ENCODE measurements at places on chromosomes 16 and 17.

GRCh38 chr16:64250866-64251265 lies 871.0 kb downstream of the CDH11 start:
- DNase-seq: no peak

GRCh38 chr17:5500589-5501391 lies 14.4 kb downstream of the MIS12 start:
- peak; percentile 91 for DNase-seq

DNA sequence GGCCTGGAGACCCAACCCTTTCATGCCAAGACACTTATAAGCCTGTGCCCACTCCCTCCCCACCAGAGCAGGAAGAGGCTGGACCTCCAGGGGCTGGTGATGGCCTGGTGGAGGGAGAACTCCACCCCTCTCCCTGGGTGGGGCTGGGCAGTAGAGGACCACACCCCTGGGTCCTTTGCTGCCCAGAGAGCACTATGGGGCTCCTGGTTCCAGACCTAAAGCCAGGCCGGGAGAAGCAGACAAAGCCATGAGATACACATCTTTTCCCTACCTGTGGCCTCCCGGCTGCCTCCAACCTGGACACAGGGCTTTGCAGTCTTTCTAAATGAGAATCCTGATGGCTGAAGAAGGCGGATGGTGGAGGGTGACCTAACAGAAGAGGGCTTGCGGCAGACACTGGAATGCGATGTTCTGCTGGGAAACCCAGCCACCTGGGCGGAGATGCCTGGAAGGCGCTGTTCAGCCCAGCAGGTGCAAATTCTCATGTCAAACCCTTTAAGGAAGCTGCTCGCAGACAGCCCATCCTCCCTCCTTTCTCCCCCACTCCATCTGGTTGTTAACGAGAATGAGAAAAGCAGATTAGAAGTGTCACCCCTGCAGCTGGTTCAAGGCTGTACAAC lies 43.9 kb upstream of the KIFC3 start:
- no peak for DNase-seq

GRCh38 chr17:45050481-45051059 lies 862 bp downstream of the DCAKD start:
- DNase-seq: no peak

- DNase-seq: no peak
Measured at GRCh38 chr17:70298929-70299531, 129.7 kb downstream of the KCNJ2 start.

DNA sequence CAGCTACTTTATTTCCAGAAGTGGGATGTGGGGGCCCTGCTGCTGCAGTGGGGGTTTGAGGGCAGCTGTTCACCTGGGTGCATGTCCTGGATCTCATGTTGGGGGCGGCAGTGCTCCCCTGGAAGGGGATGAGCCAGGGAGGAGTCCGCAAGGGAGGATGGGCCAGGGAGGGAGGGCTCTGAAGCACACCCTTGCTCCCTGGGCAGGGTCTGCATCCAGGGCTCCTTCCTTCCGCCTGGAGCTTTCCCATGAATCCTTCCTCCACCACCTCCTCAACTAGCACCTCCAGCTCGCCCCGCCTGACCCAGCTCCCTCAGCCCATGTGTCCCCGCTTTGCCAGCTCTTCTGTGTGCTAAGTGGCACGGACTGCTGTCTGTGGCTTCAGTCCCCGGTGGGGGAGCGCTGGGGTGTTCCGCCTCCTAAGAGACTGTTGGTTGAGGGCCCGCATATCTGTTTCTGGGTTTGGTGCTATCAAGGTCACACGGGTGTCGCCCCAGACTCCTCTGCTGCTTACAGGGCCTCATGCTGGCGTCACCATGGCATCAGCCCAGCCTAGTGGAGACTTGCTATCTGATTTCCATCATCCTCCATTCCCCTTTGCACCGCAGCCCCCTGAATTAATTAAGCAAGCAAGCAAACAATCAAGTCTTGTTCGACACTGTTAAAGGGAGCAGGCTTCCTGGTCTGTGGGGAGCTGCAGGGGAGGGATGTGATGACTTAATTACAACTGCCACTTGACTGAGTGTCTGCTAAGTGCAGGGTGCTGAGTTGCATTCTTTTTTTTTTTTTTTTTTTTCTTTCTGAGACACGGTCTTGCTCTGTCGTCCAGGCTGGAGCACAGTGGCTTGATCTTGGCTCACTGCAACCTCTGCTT lies 71.8 kb downstream of the PRKCA start:
- DNase-seq: peak; percentile 38

DNA sequence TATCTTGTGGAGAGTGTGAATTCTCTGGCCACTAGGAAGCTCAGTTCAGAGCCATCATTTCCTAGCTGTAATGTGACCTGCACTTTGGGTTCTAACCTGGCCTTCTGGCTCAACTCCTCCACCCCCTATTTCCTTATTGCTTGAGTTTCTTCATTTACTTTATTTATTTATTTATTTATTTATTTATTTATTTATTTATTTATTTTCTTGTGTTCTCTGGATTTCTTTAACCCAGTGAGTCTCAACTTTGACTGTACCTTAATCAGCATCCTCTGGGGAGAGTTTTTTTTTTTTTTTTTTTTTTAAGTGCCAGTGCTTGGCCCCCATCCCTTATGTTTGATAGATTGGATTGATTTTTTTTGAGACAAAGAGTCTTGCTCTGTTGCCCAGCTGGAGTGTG lies 18.1 kb downstream of the EPN2 start:
- DNase-seq: no peak

DNA sequence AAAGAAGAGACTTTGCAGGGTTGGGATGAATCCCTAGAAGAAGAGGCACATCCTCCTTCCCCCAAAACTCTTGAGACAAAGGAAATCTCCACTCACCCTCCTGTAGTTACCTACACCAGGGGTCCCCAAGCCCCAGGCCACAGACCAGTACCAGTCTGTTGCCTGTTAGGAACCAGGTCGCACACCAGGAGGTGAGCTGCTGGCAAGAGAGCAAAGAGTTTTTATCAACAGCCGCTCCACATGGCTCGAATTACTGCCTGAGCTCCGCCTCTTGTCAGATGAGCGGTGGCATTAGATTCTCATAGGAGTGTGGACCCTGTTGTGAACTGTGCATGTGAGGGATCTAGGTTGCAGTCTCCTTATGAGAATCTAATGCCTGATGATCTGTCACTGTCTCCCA lies 98.9 kb downstream of the CCT6B start:
- DNase-seq: no peak

- no peak for DNase-seq
Measured at GRCh38 chr17:30113213-30113612, 3.4 kb upstream of the NSRP1 start.

GRCh38 chr16:88063211-88063773 lies 112.1 kb downstream of the BANP start:
- DNase-seq: no peak

DNA sequence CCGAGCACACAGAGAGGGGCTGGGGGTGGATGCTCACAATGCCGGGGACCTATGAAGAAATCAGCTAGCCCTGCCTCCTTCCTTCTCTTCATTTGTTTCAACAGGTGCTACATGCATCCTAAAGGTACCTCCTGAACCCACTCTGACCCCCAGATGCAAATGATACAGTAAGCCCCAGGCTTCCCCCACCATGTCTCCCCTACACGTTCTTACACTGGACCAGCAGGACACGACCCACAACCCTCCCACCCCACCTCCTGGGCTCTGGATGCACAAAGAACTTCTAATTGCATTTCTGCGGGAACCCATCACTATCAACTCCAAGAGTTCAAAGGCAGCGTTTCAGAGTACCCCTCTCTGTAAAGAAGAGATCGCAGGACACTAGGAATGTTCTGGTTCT lies 2.1 kb downstream of the XYLT1 start:
- DNase-seq: no peak

DNA sequence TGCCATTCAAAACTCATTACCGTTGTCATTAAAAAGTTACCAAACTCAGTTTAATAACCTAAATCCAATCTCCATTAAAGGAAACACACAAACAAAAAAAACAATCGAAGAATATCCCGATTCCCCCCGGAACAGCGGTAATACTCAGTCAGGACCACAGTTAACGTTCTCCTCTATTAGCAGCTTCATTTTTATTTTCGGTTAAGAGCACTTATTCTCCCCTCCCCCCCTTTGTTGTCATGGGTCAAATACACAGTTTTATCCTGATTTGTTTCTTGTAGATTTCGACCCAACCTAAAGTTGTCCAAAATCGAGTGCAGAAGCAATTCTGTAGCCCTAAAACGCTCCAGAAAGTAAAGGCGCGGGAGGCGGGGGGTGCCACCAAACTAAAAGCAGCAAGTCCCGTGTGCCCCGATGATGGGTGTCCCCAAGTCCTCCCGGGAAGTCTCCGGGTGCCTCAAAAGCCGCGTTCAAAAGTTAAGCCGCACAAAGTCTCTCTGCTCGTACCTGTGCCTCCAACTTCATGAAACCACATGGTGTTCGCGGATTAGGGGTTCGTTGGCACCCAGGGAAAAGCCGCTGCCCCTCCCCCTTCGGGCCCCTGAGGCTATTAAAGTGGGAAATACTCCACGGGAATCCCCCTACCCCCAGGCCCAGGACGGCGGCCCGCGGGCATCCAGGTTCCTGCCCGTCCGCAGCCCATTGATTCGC lies 996 bp downstream of the SUMO2 start:
- DNase-seq: no peak

GRCh38 chr16:64225696-64226095 lies 896.2 kb downstream of the CDH11 start:
- no peak for DNase-seq

GRCh38 chr17:48011405-48012150 lies 26.0 kb downstream of the COPZ2 start:
- DNase-seq: no peak

GRCh38 chr17:17725011-17725751 lies 43.9 kb downstream of the RAI1 start:
- no peak for DNase-seq

GRCh38 chr17:9329251-9329921 lies 246.2 kb downstream of the STX8 start:
- no peak for DNase-seq

DNA sequence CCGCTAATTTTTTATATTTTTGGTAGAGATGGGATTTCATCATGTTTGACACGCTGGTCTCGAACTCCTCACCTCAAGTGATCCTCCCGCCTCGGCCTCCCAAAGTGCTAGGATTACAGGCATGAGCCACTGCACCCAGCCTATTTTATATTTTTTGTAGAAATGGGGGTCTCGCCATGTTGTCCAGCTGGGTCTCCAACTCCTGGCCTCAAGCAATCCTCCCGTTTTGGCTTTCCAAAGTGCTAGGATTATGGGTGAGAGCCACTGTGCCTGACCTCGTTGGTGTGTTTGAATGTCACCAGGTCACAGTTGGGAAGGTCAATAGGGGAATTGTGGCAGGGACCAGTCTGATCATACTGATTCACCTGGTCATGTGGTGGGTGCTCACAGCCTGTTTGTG lies 56.7 kb upstream of the NKD1 start:
- no peak for DNase-seq

DNA sequence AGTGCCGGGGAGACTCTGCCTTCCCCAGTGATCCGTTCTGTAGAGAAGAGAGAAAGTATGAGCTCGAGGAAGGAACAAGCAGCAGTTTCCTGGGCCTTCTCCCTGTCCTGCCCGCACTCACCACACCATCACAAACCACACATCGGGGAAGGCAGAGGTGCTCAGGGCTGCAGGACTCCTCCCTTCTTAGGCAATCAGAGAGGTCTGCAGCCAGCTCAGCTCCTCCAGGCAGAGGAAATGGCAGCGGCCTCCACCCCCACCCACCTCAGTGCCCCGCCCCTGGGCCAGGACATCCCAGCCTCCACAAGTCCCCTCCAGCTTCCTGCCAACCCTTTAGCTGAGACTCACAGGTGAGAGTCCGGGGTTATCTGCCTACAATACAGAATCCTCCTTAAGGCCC lies 2.0 kb downstream of the ZNF319 start:
- no peak for DNase-seq

DNA sequence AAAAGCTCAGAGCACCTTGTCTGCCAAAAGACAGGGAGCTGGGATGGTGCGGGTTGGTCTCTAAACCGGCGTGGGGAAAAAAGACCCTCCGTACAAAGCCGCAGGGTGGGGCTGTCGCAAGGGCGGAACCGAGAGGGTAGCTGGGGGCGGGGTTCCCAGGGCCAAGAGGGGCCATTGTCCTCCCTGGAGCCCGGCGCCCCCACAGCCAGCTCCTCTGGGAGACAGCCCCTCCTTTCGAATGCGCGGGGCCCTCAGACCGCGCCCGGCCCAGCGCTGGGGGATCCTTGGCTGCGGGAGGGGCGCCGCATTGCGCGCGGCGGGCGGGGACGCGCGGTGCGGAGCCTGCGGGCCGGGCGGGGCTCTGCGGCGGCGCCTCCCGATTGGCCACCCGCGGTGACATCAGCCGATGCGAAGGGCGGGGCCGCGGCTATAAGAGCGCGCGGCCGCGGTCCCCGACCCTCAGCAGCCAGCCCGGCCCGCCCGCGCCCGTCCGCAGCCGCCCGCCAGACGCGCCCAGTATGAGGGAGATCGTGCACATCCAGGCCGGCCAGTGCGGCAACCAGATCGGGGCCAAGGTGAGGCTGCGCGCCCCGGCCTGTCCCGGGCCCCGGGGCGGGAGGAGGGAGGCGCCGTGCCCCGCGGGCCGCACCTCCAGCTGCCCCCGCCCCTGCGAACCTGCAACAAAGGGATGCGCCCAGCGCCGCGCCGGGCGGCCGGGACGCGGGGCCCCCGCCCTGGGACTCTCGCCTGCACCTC lies at the start of gene TUBB3:
TSS of gene TUBB3 (plus strand) at position 459 of the 756 bp plus-strand sequence. CDS start at position 519, 60 bp downstream.
- DNase-seq: peak; percentile 65

GRCh38 chr17:39687546-39688474 lies at the start of gene PGAP3:
TSS of gene PGAP3 (minus strand) at chr17:39688057. CDS start at chr17:39688014, 43 bp downstream.
- DNase-seq: peak; percentile 86

GRCh38 chr16:4689091-4689671 lies 4.2 kb upstream of the NUDT16L1 start:
- no peak for DNase-seq

DNA sequence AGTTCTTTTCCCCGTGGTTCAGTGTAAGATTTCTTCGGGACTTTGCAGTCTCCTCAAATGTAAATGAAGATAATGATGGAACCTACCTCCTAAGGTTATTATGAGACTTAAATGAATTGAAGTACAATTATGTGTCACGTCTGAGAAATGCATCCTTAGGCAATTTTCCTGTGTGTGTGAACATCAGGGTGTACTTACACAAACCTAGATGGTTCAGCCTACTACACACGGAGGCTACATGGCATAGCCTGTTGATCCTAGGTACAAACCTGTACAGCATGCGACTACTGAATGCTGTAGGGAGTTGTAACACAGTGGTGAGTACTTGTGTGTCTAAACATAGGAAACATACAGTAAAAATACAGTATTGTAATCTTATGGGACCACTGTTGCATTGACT lies 1.1 kb upstream of the FAM20A start:
- no peak for DNase-seq

DNA sequence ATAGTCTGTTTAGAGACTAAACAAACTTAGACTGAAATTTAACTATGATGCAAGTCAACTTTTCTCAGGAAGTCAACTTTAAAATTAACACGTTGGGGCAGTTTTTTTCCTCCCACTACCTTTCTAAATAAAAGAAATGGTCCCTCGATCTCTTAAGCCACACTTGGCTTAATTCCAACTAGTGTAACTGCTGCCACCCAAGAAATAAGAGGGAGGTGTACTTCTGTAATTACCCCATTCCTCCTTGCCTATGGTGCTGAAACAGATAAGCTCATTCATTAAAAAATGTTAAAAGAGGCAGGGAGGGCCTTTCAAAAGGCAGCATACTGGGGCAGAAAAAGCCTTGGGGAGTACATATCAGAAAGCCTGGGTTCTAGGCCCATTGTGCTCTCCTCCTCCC lies 59.8 kb downstream of the NCOR1 start:
- DNase-seq: no peak
